NCI-H1436 treated with DMSO at 0.1 percent for 48 hours (cell line): ENCODE measurements at places on chromosomes 12 and 14.
A peak's percentile ranks its signal among the peaks of the same experiment; 100 is the strongest.

DNA sequence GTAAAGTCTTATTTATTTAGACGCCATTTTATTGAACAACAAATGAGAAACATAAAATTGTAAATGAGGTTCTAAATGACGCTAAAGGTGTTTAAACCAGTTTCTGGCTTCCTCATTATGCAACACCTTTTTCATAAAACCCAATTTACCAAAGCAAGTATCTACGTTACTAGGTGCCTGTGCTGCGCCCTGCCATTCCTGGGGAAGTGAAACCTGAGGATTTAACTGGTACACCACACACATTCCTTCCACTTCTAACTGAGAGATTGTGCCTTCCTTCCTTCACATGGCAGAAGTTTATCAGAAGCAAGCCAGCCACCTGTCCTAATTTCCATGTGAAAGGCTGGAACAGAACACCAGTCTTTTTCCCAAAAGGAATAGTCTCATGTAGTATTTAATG is 40.3 kb upstream of the GCH1 start:
- DNase-seq = no peak

- DNase-seq = no peak
Observed at GRCh38 chr12:76587428-76588178, 28.0 kb upstream of the OSBPL8 start.

GRCh38 chr12:69633061-69633460 is 22.4 kb upstream of the LRRC10 start:
- DNase-seq = no peak

GRCh38 chr14:90777830-90778485 is 38.3 kb downstream of the TTC7B start:
- DNase-seq = no peak

DNA sequence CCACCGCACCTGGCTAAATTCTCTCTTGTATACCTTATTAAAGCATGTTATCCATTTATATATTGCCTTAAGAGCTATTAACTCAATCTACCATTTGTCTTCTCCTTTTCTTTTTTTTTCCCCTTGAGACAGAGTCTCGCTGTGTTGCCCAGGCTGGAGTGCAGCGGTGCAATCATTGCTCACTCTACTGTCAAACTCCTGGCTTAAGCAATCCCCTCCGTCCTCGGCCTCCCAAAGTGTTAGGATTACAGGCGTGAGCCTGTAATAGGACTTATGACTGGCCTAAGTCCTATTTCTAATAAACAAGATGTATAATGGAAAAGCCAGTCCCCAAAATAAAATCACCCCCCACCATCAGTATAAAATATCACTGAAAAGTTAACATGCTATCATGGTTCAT is 14.4 kb downstream of the SNX6 start:
- no peak for DNase-seq

GRCh38 chr12:103688376-103689063 is 101.4 kb downstream of the STAB2 start:
- DNase-seq = no peak

DNA sequence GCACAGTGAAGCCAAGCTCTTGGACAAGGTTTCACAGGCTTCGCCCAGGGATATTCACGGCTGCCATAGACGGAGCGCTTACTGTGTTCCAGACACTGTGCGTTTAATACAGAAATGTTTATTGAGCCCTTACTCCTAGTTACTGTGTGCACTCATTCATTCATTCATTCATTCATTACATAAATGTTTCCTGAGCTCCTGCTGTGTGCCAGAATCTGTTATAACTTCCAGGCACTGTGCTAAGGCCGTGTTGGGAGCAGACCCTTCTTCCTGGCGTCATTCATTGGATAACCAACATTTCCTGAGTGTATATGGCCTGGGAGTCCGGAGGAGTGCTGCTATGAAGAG is 760 bp upstream of the MED13L start:
- DNase-seq = no peak

GRCh38 chr12:10559244-10559643 is 53.6 kb downstream of the EIF2S3B start:
- DNase-seq = no peak

GRCh38 chr14:31827325-31827724 is 249.8 kb upstream of the ARHGAP5 start:
- DNase-seq = no peak

GRCh38 chr14:30005114-30005808 is 77.6 kb upstream of the PRKD1 start:
- peak; percentile 35 for DNase-seq

- no peak for DNase-seq
Observed at GRCh38 chr12:93676408-93677194, 574 bp upstream of the CRADD start.

GRCh38 chr12:40825156-40825555 is 132.9 kb downstream of the CNTN1 start:
- no peak for DNase-seq

DNA sequence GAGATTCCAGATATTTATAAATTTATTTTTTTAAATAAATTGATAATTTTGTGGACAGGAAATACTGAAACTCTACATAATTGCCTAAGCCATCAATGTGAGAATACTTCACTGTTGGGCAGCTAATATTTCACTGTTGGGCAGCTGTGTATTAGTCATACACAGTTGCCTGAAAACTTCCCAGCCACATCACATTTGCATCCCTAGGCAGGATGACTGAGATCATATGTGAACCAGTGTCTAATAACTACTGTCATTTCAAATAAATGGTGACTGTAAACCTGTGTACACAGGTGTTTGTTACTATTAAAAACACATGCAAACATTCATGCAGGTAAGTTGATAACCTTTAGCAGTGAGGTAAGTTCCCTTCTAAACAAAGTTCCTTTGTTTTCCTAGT is 43.9 kb downstream of the TMTC3 start:
- DNase-seq = no peak

- no peak for DNase-seq
Observed at GRCh38 chr12:64746663-64747062, 12.5 kb downstream of the GNS start.

DNA sequence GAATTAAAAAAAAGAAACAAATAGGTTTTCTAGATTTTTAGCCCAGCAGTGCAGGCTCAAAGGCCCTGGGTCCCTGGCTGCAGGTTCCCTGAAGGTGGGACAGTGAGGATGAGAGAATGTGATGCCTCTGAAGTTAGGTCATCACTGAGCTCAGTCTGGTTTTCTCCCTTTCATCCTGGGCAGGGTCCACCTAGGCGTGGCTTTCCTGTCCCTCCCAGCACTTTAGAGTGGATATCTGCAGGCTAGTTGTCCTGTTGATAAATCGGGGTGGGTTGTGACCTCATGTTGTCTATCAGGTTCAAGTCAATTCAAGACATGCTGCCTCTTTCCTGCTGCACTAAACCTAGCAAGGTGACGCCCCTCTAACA is 60.9 kb downstream of the MAP1LC3B2 start:
- no peak for DNase-seq
